ENCODE measurements at places on chromosomes 6 and 20.

- DNase-seq = no peak
These were observed 199.5 kb upstream of the KCNK16 start for GRCh38 chr6:39521958-39522357.

DNA sequence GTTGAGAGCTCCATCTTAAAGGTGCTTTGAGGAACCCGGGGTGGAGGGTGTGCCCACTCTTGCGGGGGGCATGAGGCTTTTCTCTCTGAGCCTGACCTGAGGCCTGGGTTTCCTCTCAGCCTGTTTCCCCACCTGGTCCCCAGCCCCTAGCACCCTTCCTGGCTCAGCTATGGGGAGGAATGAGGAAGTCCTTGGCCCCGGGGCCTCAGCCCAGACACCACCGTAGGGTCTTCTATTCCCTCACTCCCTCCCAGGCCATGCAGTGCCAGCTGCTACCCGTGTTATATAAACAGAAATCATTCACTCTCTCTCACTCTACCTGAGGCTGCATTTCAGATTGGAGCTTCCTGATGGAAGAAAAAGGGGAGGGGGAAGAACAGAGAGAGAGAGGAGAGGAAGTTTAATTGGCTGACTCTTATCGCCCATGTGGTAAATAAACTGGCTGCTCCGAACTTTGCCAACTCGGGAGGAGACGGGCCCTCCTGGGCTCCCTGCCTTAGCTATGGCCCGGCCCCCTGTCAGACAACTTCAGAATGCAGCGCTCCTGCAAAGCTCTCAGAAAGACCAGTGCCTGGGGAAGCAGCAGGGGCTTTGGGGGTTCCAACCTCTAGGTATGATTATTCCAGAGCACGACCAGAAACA is 2.8 kb downstream of the CDH22 start:
- no peak for DNase-seq

GRCh38 chr20:7770578-7770977 is 169.7 kb downstream of the HAO1 start:
- no peak for DNase-seq

GRCh38 chr6:53320964-53321363 is 27.8 kb downstream of the ELOVL5 start:
- no peak for DNase-seq

GRCh38 chr6:76940191-76940590 is 523.1 kb downstream of the HTR1B start:
- no peak for DNase-seq

GRCh38 chr20:11852811-11853210 is 64.9 kb upstream of the BTBD3 start:
- no peak for DNase-seq

GRCh38 chr20:4533368-4534133 is 188.2 kb upstream of the PRND start:
- DNase-seq = no peak

DNA sequence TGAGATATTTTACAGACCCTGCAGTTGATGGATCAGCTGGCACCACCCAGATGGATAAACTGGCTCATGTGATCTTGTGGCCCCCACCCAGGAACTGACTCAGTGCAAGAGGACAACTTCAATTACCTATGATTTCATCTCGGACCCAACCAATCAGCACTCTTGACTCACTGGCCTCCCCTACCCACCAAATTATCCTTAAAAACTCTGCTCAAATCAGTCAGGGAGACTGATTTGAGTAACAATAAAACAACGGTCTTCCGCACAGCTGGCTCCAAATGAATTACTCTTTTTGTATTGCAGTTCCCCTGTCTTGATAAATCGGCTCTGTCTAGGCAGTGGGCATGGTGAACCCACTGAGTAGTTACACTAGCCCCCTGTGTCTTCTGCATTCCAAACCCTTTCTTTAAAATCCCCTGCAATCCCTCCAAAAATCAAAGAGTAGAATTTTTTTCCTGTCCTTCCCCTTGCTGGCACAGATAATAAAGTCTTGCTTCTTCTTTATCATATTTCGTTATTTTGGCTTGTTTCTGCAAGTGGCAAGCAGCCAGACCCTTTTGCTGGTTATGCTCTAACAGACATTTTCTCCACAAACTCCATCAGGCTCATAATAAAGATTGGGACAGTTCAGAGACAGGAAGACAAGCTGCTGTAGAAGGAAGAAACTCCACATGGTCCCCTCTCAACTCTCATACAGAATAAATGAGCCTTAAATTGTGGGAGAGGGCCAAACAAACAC is 48.3 kb downstream of the OR2B6 start:
- DNase-seq = no peak

GRCh38 chr6:120869397-120869796 is 464.9 kb downstream of the TBC1D32 start:
- DNase-seq = no peak

DNA sequence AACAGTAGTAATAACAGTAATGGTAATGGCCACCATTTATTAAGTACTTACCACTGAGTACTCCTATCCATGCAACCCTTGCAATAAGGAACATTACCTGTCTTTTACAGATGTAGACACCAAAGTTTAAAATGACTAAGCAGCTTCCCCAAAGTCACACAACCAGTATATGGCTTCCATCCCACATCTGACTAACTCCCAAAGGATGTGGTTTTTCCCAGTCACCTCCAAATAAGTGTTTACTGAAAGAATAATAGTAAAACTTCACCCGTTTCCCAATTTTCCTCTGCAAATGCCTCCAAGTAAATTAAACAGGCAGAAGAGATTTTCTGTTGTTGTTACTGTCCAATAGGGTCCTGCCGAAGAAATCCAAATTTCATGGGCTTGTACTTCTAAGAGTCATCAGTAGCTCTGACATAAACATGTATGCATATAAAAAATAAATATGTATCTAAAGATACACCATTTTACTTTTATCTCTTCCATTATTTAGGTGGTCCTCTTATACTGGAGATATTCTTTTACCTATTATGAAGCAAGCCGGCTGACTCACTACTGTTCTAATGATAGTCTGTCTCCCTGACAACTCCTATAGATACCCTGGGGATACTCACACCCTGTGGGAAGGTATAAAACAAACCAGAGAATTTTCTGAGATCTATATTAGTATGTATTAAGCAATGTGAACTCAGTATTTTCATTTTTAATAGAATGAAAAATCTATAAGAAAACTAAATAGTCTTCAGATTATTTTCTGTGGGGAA is 77.9 kb upstream of the ID4 start:
- no peak for DNase-seq

DNA sequence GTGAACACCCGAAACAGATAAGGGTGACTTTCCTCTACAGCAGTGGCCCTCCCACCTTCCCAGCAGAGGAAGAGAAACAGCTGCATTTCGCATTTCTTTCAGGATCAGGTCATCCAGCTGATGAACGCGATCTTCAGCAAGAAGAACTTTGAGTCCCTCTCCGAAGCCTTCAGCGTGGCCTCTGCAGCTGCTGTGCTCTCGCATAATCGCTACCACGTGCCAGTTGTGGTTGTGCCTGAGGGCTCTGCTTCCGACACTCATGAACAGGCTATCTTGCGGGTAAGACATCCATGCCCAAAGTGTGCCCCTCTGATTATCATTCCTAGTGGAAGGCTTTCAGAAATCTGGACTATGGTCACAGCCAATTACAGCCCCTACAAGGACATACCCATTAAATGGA is 27.8 kb upstream of the MROH8 start:
- no peak for DNase-seq

GRCh38 chr20:12077875-12078274 is 160.2 kb downstream of the BTBD3 start:
- DNase-seq = no peak

GRCh38 chr6:20312606-20313005 is 89.1 kb upstream of the E2F3 start:
- no peak for DNase-seq

- DNase-seq = no peak
These were observed 19.3 kb downstream of the AHCY start for GRCh38 chr20:34283844-34284243.
